ENCODE measurements at places on chromosomes 1 and 21. TPM values are rescaled to one million over a fixed set of nuclear protein-coding genes. Genes with fewer than 3 reads are reported as not detected.

GRCh38 chr1:78911956-78912880 lies 94.3 kb downstream of the ADGRL4 start:
- no peak for DNase-seq

The S100A8 gene
- 291 TPM for total RNA-seq

- no peak for DNase-seq
Measured at GRCh38 chr1:53145942-53146708, 3.7 kb upstream of the SLC1A7 start.

GRCh38 chr1:102772831-102773230 lies 335.5 kb downstream of the COL11A1 start:
- DNase-seq, result no peak

DNA sequence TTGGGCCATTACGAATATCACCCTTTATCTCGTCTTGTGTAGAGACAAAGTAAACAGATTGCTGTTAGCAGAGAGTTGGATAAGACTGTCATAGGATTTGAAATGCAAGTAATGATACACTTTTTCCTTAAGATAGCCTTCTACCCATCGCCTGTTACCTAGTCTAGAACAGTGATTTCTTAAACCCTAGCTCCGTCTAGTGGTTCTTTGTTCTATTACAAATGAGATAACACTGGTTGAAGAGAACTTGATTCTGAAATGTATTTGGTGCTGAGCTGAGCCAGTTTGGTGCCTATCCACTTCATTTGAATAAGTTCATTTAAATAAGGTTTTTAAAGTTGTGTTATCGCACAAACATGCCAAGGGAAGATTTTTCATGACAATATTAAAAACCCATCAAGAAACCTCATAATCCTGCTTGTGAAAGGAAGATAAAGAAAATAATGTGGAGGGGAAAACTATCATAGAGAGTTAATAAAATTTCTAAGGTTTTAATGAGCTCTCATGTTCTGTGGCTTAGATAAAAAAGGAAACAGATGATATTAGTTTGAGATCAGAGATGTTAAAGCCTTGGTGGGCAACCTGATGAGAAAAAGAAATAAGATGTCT lies 1.5 kb upstream of the KCNH1 start:
- DNase-seq, result peak; percentile 2

The EDARADD gene
- total RNA-seq, result 4.2 TPM

DNA sequence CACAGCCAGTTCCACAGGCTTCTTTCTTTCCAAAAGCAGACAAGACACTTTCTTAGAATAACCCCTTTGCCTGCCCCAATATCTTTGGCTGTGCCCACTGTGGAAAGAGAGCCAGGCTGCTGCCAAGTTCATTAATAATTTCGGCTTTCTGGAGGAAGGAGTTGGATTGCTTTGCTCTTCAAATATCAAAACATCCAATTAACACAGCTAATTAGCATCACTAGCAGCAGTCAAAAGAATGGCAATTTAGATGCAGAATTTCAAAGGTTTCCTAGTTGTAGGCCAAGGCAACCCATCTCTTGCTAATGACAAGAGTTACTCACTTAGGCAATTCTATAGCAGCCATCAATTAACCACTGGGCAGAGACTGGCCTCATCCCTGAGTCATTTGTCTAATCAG lies 91.0 kb upstream of the SPATA6 start:
- DNase-seq, result no peak

- no peak for DNase-seq
Measured at GRCh38 chr1:27360159-27361043, 6.4 kb downstream of the MAP3K6 start.

DNA sequence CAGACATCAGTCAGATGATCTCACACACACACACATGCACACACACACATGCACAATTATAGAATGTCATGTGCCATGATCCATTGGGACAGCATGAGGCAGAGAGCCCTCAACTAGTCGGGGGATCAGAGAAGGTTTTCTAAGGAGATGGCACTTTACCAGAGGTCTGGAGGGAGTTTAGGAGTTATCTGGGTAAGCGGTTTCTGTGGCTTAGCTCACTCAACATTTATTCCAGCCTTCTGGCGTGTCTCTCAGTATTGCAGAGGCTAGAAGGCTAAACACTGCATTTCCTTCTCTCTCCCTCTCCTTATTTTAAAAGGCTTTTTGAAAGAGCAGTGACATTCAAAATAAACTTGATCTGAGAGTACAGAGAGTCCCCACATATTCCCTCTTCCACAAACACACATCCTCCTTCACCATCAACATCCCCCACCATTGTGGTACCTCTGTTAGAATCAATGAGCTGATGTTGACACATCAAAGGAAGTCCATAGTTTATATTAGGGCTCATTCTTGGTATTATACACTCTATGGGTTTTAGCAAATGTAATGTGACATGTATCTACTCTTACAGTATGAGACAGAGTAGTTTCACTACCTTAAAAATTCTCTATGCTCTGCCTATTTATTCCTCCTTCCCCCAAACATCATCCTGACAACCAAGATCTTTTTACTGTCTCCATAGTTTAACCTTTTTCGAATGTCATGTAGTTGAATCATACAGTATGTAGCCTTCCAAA lies 9.0 kb upstream of the PLA2G2A start:
- DNase-seq, result no peak

The GPR153 gene
- 1.7 TPM for total RNA-seq

The SHISA4 gene
- 0.57 TPM for total RNA-seq

The ASPM gene
- total RNA-seq, result 39.7 TPM

DNA sequence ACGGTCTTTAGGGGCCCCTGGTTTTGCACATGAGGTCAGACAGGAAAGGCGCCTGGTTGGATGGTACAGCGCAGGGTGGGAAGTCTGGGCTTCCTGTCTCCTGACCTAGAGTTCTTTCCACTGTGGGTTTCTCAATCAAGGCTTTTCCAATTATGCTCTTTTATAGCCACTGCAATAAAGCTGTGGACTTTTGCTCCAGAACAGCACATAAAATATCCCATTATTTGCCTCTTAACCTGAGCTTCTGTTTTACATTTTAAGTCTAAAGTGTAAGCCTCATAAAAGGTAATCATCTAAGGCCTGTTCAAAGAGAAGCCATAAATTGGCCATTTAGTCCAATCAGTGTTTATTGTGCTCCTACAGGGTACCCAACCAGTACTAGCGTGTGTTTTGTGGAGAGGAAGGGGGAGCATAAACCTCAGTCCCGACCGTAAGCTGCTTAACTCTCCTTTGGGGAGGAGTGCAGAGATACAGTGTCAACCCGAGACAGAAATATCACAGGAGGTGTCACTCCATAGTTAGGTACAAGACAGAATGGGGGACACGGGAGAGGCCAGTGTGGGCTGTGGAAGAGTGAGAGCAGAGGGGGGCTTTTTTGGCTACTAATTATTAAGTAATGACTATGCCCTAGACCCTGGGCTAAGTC lies 270.0 kb downstream of the TRABD2B start:
- no peak for DNase-seq

DNA sequence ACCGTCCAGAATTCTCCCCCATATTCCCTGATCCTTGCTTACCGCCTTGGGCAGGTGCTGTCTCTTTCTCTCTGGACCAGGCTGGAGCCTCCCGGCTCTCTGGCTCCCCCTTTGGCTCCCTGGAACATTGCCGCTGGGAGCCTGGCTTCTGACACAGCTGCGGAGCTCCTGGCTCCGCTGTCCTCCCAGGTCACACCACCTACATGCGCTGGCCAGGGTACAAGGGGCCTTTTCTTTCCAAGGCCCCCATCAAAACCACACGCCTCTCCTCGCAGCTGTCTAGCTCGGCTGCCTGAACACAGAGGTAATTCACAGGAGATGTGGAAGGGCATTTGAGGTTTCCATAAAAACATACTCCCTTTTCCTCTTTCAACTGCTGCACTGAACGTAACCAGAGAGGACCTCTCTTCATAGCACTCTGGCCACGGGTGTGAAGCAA lies 7.5 kb upstream of the ZNF648 start:
- no peak for DNase-seq

DNA sequence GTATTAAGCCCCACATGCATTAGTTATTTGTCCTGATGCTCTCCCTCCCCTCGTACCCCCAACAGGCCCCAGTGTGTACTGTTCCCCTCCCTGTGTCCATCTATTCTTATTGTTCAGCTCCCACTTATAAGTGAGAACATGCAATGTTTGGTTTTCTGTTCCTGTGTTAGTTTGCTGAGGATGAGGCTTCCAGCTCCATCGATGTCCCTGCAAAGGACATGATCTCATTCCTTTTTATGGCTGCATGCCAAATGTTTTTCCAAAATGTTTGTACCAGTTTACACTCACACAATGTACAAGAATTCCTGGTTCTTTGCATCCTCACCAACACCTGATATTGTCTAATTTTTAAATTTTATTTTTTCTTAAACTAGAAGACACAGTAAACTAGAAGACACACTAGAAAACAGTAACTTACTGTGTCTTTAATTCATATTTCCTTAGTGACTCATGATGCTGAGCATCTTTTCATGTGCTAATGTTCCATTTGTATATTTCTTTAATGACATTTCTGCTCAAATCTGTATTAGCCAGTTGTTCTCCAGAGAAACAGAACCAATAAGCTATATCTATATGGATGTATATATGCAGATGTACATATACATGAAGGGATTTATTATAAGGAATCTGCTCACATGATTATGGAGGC lies 19.4 kb upstream of the USP1 start:
- no peak for DNase-seq

GRCh38 chr21:46265736-46266525 lies 19.5 kb downstream of the MCM3AP start:
- DNase-seq, result no peak

DNA sequence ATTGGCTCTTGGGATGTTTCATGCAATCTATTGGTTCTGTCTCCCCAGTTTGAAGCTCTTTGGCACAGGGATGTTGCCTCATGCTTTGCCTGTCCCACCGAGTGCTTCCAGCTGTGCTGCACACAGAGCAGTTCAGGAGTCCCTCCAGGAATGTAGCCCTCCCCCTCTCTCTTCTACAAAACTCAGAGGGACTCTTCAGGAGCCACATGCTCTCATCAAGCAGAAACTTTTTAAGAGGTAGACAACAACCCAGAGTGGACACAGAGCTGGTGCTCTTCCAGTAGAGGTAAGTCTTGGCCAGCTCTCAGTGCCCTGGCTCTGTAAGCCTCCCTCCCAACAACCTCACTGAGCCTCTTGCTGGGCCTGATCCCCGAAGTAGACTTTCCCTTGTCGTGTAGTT lies 11.6 kb upstream of the ZNF697 start:
- no peak for DNase-seq

The SLAMF8 gene
- total RNA-seq, result 14.2 TPM

- no peak for DNase-seq
Measured at GRCh38 chr21:32813265-32813903, 41.8 kb upstream of the PAXBP1 start.

- no peak for DNase-seq
Measured at GRCh38 chr1:4838231-4838630, 183.8 kb downstream of the AJAP1 start.

The LEFTY2 gene
- total RNA-seq, result 0.33 TPM

- no peak for DNase-seq
Measured at GRCh38 chr1:207944571-207944970, 33.6 kb upstream of the CD34 start.

The CRNN gene
- 0.05 TPM for total RNA-seq

The S100A14 gene
- 137 TPM for total RNA-seq

GRCh38 chr1:227255086-227255732 lies 63.1 kb downstream of the CDC42BPA start:
- no peak for DNase-seq

GRCh38 chr1:20921285-20921684 lies 134.2 kb upstream of the HP1BP3 start:
- DNase-seq, result no peak

DNA sequence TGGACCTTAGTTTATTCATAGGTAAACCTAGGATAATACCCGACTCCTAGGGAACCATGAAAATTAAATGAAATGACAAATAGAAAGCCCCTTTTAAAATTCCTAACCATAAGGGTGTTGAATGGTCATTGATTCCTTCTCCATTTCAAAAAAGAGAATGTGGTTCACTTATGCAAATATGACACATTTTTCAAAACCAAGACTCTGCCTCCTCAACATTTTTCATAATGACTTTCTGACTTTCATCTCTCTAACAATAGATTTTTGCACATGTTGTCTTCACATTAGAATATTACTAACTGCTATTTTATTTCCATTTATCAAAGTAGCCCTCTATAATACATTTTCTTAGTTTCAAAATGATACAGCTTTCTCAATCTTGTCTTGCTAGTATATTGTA lies 169.1 kb downstream of the NTNG1 start:
- no peak for DNase-seq

The LDLRAP1 gene
- 4.3 TPM for total RNA-seq

The CYP4Z1 gene
- total RNA-seq, result 0.42 TPM

The SLC66A1 gene
- total RNA-seq, result 5.8 TPM

GRCh38 chr1:226622012-226622411 lies 73.4 kb downstream of the STUM start:
- DNase-seq, result no peak

DNA sequence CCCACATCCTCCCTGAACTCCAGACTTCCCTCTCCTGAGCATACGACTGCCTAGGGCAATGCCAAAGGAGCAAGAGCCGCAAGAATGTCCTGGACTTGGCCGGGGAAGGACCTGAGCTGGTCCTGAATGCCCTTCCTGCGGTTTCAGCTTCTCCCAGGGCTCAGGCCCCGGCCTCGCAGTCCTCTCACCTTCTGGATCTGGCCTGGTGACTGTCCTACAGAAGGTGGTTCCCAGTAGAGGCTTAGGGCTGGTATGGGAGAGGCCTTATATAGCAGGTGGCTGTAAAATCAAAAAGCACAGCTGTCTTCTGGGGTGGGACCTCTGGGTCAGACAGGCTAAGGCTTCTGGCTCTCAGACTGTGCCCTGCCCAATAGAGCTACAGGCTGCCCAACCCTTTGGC lies at the start of gene LYPD8:
TSS of gene LYPD8 (minus strand) at position 243 of the 400 bp plus-strand sequence. CDS start 4,678 bp downstream, outside the sequence.
- DNase-seq, result no peak

The LCE1B gene
- total RNA-seq, result not detected

GRCh38 chr1:155834296-155834926 lies 22.6 kb downstream of the GON4L start:
- DNase-seq, result no peak

The NTNG1 gene
- 5.1 TPM for total RNA-seq

- DNase-seq, result no peak
Measured at GRCh38 chr1:93694819-93695218, 13.2 kb upstream of the BCAR3 start.

DNA sequence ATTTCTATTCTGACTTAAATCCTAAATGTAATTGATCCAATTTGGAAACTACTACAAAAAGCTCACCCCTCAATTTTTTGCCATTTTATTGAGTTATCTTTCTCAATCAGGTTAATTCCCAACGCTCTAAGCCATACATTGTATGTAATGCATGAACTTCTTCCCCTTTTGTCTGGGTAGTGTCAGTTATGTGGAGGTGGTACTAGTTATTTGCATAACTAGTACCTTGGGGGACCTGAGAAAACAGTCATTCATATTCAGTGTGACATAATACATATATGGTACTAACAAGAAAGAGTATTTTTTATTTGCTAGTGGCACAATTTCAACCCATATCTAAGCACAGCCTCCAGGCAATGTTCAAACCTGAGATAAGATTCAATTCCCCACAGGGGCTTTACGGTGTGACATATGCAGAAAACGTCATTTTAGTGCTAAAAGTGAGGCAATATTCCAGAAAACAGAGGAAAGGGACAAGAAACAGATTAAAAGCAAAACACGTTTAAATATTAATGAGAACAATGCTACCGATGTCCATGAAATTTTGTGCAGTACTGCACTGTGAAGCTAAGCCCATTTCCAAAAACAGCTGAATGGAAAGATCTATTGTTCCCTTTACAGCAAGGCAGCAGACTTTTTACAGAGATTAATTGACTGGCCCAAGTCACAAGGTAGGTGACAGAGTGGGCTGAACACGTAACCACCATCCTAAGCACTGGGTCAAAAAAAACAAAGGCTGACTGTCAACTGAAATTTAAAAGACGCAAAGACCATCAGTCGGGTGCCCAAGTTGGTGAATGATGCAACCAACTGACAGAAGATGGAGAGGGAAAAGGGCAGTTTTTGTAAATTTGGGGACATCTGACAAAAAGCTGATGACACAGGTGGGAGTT lies 1.4 kb downstream of the HLCS start:
- no peak for DNase-seq
